ENCODE measurements at places on chromosomes 4 and X. TPM values are rescaled to one million over a fixed set of nuclear protein-coding genes. Genes with fewer than 3 reads are reported as not detected.

DNA sequence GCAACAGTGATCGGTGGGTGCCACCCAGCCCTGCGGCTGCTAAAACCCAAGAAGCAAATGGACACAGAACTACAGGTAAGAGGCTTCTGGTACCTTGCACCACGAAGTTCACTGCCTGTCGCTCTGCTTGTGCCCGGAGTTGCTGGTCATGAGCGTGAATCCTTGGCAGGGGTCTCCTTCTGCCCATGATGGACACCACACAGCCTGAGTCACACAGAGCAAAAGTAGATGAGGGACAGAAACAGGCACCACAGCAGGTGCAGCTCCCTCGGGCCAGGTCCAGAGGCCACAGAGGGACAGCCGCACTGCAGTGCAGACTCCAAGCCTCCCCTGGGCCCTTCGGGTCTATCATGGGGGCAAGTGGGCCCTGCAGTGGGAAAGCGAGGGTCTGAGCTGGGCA, 22.4 kb downstream of the NAT8L start:
- DNase-seq = no peak

DNA sequence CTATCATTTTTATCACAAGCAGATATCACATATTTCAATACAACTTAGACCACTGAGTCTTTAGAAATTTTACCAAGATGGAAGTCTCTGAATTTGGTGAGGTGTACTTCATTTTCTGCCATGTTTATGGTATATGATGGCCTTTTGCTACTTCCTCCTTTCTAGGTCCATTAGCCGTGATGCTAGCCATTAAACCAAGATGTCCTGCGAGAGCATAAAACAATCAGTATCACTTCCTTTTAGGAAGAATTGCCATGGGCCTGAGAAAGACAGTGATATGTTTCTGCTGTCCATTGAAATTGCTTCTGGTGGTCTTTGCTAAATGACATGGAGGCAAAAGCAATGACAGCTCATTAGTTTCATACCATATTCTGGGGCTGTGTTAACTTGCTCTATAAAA, 1851.7 kb upstream of the IGFBP7 start:
- DNase-seq = no peak

DNA sequence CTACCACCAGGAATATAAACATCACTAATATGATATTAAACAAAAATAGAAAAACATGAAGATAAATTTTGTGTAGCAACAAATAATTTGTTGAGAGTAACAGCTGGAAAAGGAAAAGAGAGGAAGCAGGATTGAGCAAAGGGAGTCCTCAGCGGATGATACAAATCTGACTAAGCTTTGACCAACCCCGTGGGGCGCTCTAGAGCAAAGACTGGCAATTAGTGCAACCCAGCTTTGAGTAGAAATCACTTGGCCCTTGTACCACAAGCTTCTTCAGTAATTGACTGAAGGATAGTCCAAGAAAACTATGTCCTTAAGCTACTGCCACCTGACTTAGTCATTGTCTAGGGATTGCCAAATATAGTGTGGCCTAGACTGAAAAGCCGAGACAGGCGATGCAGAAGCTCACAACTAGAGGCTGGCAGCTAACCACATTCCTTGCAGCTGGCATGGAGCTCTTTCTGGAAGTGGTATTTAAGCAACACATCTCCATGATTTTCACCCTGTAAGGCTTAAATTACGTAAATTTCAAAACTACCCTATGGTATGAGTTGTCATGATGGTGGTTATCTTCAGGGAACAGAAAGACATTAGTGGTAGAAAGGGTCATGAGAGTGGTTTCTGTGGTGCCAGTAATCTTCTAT, 396.0 kb downstream of the PDGFC start:
- DNase-seq = no peak

DNA sequence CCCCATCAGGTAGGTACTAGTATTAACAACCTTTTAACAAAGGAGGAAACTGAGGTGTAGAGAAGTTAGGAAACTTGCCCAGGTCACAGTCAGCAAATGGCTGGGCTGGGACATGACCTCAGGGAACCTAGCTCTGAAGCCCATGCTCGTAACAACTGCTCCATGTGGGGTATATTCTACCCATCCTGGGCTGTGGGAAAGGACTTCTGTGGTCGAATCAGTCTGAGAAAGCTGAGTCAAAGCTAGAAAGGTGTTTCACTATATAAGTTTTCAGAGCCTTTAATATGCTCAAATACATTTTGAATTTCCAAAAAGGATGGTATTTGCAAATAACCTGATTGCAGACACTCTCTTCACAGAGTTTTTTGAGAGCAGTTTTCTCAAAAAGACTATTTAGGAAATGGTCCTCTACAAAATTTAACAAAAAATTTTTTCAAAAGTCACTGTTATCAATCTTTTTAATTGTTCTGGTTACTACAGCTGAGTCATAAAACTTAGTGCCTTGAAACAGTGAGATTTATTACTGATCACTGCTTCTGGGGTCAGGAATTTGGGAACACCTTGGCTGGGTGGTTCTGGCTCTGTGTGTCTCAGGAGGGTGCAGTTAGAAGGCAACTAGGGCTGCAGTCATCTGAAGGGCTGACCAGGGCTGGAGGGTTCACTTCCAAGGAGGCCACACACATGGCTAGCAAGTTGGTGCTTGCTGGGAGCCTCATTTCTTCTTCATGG, 53.6 kb downstream of the NSG1 start:
- DNase-seq = no peak

GRCh38 chr4:152112887-152113286, 352.1 kb upstream of the GATB start:
- no peak for DNase-seq

DNA sequence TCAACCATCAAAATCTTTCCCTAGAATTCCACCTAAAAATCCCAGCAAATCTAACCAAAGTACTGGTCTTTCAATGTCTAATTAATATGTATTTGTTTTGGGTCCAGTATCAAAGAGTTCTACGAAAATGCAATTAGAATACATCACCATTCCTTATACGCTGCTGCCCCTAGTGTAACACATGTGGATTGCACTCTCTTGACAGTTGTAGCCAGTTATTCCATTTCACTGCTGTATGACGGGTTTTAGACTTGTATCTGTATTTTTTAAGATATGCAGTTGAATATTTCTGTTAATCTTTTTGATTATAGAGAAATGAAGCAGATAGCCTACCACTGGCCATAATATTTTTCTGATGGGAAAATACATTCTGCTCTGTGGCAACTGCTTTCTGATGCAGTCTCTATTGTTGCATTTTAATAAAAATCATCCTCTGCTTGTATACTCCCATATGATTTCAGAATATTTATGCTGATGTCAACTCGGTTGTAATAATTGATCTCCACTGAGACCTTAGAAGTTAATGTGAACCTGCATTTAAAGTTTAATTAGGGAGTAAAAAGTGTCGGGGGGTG, 17.1 kb upstream of the PAGE2B start:
- DNase-seq = peak; percentile 69

DNA sequence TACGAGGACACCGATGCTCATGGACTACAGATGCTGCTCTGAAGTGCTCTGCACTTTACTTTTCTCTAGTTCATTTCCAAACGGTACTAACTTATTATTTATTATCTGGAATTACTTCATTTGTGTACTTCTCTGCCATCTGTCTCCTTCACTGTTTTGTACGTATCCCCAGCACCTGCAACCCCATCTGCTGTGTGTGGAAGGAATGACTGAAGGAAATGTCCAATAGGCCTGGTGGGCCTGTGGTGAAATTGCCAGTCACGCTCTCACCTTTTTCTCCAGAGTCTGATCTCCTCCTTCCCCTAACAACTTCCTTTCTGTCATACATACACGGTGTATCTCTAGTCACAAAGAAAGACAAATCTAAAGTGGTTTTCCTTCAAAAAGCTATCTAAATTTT, 12.9 kb downstream of the TMEM154 start:
- no peak for DNase-seq

DNA sequence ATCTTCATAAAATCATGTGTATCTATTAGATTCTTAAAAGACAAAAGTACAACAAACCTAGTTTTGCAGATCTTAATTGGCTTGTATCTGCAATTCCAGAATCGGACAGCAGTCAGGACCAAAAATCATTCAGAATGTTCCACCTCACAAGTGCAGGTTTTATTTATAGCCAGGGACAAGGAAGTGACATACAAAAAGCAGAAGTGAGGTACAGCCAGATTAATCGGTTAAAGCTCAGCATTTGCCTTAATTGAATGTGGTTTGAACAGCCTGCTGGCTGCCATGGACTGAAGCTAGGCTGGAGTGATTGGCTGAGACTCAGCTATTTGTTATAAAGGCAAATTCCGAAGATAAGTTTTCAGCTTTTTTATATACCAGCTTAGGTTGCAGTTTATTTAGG, 932.6 kb downstream of the C4orf33 start:
- DNase-seq = no peak

DNA sequence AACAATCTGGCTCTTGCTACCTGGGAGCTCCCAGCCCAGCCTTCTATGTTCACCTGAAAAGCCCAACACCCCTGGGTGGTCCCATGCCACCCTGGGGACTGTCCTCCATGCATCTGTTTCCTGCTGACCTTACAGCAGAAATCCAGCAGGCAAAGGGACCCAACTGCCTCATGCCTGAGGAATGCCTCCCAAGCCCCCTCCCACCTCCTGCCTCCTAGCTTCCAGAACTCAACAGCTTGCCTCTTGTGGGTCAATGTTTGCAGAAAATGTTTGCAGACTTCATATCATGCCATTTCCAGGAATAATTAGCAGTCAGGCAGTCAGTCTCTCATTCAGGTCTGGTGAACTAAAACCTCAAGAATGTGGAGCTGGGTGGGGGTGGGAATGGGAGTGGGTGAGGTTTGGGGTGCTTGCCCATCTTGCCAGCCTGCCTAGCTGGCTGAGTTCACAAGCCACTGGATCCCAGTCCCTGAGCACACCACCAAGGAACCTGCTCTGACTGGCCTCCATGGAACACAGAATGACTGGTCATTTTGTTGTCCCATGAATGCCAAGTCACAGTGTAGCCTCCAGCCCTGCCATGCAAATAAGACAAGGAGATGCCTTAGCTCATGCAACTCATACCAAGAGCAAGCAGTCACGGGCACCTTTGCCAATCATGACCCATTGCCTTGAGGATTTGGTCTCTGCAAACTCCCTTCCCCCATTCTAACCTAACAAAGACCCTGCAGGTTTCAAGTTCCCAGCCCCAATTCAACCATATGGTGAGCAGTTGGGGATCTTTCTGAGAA, 12.1 kb upstream of the PLAC1 start:
- no peak for DNase-seq

DNA sequence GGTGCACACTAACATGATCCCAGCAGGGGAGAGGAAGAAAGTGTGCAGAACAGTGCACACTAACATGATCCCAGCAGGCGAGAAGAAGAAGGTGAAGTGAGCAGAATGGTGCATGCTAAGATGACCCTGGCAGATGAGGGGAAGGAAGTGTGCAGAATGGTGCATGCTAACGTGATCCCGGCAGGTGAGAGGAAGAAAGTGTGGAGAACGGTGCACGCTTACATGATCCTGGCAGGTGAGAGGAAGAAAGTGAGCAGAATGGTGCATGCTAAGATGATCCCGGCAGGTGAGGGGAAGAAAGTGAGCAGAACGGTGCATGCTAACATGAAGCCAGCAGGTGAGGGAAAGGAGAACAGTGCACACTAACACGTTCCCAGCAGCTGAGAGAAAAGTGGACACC, 83.7 kb downstream of the ACOX3 start:
- DNase-seq = peak; percentile 27

DNA sequence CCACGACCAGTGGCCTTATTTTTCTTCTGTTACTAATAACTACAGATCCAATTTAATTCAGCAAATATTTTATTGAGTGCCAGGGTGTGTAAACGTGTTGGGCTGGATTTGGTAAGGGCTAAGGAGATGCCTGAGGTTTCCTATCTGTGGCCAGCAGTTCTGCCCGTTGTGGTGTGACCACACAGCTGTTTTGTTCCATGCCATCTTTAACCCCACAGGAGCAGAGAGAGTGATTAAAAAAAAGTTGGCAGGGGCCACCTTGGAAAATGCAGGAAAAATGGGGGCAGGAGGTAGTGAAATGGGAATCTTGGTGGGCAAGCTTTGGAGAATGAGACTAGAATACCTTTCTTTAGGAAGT, 1.1 kb downstream of the PLAC8 start:
- DNase-seq = no peak

GRCh38 chr4:147683188-147683591, 773 bp downstream of the PRMT9 start:
- DNase-seq = no peak

DNA sequence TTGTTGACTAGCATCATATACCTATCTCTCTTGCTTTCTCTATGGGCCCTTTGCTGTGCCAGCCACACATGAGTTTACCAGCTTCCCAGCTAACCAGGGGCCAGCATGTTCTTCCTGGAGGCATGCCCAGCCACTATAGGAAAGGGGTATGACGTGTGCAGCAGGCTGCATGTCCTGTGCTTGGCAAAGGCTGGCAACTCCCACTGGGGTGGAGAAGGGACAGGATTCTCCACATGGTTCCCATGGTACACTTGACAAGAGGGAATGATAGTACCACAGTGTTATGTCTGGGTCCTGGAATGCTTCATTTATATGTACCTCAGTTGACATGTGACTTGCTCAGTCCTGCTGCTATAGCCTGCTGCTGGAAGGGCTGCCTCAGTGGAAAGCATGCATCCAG, 78.8 kb downstream of the TMEM164 start:
- DNase-seq = no peak

- DNase-seq = no peak
Measured at GRCh38 chr4:52714597-52715254, 36.5 kb downstream of the ERVMER34-1 start.

DNA sequence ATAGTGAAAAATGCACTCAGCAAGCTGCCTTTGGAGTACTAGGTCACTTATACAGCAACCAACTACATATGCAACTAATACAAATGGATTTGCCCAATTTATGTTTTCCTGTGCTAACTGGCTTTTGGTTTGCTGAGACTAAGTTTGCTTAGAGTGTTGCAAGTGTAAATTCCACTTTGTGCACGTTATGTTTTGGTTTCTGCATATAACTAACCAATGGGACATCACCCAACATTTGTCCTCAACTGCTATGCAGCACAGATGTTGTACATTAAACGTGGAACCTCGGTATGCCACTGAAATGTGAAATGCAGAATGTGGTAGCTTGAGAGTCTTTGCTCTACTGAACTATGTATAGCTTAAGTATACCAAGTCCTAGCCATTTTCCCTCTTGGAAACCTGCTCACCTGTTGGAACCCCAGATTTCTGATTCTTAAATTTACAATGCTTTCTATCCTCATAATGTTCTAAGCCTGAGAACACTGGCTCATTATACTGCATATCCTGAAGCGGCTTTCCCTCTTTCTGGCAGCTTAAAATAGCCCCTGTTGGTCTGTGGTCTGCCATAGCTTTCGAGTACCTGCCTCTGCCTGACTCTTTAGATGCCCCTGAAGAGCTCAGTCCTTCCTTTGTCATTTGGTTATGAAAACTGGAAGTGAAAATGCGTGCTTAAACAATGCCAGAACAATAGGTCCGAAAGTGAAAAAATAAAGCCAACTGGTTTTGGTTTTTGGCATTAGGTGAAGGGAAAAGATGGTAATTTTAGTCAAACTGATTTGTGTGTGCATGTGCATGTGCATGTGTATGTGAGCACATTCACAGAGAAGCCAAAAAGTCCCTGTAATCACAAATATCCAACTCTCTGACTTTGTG, 158.0 kb downstream of the SH2D1A start:
- DNase-seq = no peak

GRCh38 chrX:102739657-102740056, 19.1 kb downstream of the GPRASP3 start:
- DNase-seq = no peak

The NAP1L2 gene
- total RNA-seq = 0.83 TPM

The EFHC2 gene
- total RNA-seq = 3.7 TPM

The GABRG1 gene
- not detected for total RNA-seq

The BANK1 gene
- 1.6 TPM for total RNA-seq

The FAM241A gene
- 0.47 TPM for total RNA-seq

The ARHGAP24 gene
- 330 TPM for total RNA-seq

The F8A2 gene
- total RNA-seq = 13.0 TPM

The GUCY1A1 gene
- 14.9 TPM for total RNA-seq
